ENCODE measurements at places on chromosomes 6 and 20.

GRCh38 chr6:129390900-129391299 lies 319.1 kb downstream of the ARHGAP18 start:
- no peak for DNase-seq

- DNase-seq: no peak
These were observed 46.3 kb downstream of the SCAND1 start for GRCh38 chr20:35908007-35908406.

DNA sequence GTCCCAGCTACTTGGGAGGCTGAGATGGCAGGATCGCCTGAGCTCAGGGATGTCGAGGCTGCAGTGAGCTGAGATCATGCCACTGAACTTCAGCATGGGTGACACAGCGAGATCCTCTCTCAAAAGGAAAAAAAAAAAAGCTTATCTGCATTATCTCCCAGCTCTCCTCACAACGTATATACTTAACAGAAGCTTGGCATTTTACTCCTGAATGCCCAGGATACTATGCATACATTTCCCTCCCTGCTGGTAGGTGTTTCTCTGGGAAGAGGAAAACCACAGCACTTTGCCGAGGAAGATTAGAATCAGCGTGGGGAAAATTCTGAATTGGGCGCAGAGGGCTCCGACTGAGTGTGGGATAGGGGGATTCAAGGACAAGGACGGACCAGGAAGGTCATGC lies 800.6 kb downstream of the DHX35 start:
- DNase-seq: no peak

GRCh38 chr20:2519115-2519809 lies 10.5 kb upstream of the ZNF343 start:
- DNase-seq: no peak

- no peak for DNase-seq
These were observed 79.4 kb upstream of the PROKR2 start for GRCh38 chr20:5395932-5396727.

- DNase-seq: no peak
These were observed 2.1 kb downstream of the PANK2 start for GRCh38 chr20:3890999-3891929.

DNA sequence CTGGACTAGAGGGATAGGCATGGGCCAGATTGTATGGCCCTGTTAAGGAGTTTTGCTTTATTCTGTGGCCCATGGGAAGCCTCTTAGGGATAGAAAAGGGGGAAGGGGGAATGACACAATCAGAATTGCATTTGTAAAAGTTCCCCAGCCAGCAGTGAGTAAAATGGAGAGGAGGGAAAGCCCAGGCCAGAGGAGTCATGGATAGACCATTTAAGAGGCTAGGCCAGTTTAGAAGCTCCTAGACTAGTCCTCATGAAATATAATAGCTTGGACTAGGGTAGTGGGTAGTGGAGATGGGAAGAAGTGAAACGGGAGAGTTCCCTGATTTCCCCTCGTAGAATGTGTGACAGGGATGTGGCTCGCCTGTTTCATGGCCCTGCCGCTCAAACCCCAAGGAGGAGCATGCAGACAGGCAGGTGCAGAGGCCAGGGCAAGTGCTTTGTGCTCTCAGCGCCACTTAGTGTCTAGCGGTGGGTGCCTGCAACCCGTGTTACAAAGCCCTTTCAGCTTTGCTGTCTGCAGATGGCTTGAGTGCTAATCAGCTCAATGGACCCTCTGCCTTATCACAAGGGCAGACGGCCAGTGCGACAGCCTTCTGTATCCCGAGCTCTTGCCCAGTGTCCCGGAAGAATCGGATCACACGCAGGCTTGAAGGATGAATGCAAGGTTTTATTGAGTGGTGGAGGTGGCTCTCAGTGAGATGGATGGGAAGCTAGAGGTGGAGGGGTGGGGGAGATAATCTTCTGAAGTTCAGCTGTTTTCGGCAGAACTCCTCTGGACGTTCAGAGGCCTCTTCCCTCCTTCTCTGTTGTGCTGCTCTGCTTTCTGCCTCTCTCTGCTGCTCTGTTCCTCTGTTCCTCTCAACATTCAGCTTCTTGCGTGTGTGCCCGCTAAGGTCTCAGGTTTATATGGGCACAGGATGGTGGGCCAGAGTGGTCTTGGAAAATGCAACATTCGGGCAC lies 141.1 kb downstream of the CEP57L1 start:
- DNase-seq: peak; percentile 60

GRCh38 chr6:35516712-35517111 lies 4.0 kb upstream of the TULP1 start:
- DNase-seq: no peak

GRCh38 chr6:158085261-158086053 lies 82.6 kb downstream of the SERAC1 start:
- no peak for DNase-seq

DNA sequence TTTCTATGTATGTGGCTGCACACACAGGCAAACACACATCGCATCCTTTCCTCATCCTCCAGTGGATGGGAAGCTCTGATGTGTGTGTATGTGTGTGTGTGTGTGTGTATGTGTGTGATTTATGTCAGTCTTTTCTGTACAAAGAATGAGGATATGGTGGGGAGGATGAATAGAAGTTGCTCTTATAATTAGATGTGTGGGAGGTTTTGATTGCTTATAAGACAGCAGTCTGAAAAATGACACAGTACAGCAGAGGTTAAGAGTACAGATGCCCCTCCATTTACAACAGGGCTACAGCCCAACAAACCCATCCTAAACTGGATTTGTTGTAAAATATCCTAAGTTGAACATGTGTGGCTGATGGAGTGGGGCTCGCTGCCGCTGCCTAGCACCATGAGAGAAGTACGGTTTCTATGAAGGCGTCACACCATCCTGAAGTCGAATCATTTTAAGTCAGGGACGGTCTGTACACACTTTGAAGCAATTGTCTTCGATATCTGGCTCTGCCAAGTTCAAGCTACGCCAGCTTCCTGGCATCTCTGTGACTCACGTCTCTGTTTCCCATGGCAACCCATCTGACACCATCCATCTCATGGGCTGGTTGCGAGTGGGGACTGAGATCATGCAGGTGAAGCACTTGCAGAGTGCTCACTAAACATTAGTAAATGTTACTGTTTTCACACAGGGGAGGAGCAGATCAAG lies 252.6 kb downstream of the MYLK4 start:
- DNase-seq: no peak

GRCh38 chr6:99119109-99120031 lies 171.6 kb upstream of the FBXL4 start:
- DNase-seq: no peak

DNA sequence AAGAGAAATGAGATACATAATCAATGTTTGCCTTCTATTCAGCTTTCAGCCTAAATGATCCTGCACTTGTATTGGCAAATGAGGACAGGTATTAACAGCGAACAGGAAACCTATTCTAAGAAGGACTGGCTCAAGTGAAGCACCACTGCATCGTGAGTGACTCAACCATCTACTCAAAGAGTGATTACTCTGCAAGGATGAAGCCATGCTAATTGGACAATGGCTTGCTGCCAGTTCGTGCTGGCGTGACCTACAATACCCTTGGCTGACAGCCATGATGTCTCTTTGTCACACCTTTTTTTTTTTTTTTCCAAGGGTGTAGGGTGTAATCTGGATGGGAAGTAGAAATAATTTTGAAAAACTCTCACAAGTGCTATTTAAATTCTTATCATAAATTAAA lies 104.9 kb downstream of the GJA10 start:
- no peak for DNase-seq

- no peak for DNase-seq
These were observed 233.5 kb downstream of the TMEM242 start for GRCh38 chr6:157089851-157090250.
